Dermis microvascular lymphatic vessel endothelial cell (primary cell): ENCODE measurements at places on chromosomes 7 and 10. TPM values are rescaled to one million over a fixed set of nuclear protein-coding genes. Genes with fewer than 3 reads are reported as not detected.

GRCh38 chr10:105956550-105956949 lies 1208.0 kb downstream of the SORCS1 start:
- DNase-seq = no peak

- no peak for DNase-seq
These were observed 492.9 kb downstream of the TNS3 start for GRCh38 chr7:47089068-47089417.

GRCh38 chr7:70646536-70647248 lies 485.3 kb upstream of the GALNT17 start:
- no peak for DNase-seq

DNA sequence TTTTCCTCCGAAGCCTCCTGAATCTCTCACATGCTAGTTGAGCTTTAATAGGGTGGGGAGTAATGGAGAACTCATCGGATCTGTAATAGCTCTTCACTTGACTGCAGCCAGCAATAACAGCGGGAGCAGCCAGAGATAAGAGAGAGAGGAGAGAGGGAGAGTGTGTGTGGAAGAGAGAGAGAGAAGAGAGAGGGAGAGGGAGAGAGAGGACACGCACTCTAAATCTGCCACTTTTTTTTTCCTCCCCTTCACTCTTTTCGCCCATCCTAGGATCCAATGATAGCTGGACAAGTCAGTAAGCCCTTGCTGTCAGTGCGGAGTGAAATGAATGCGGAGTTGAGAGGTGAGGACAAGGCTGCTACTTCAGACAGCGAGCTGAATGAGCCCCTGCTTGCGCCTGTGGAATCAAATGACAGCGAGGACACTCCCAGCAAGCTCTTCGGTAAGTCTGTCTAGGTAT lies 107.9 kb downstream of the POU6F2 start:
- DNase-seq = no peak

COBL gene
- under 0.01 TPM in 2 replicates for total RNA-seq

SCART1 gene
- total RNA-seq = 0.26 and 0.76 TPM in 2 replicates

LRIT1 gene
- not detected in 2 replicates for total RNA-seq

ANKRD2 gene
- total RNA-seq = 0.13 and 0.26 TPM in 2 replicates
